ENCODE measurements at places on chromosomes 11 and 22.
A peak's percentile ranks its signal among the peaks of the same experiment; 100 is the strongest.

GRCh38 chr11:45847911-45848316 lies 639 bp downstream of the CRY2 start:
- DNase-seq: no peak

DNA sequence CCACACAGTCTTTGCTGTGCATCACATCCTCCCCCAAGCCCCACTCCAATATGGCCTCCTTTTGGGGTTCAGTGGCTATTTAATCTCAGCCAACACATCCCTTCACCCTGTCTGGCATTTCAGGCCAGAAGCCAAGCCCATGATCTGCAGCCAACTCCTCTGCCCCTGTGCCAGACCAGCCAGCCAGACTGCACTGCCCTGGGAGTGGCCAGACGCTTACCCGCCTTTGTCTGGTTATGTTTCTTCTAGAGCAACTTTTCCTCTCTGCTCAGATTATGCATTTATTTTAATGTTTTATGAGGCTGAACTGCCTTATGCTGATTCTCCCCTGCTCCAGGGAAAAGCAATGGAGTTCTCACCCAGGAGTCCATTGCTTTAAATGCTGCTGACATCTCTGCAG lies 206.7 kb upstream of the TBCEL start:
- no peak for DNase-seq

- no peak for DNase-seq
Measured at GRCh38 chr11:64008914-64009633, 22.8 kb downstream of the OTUB1 start.

DNA sequence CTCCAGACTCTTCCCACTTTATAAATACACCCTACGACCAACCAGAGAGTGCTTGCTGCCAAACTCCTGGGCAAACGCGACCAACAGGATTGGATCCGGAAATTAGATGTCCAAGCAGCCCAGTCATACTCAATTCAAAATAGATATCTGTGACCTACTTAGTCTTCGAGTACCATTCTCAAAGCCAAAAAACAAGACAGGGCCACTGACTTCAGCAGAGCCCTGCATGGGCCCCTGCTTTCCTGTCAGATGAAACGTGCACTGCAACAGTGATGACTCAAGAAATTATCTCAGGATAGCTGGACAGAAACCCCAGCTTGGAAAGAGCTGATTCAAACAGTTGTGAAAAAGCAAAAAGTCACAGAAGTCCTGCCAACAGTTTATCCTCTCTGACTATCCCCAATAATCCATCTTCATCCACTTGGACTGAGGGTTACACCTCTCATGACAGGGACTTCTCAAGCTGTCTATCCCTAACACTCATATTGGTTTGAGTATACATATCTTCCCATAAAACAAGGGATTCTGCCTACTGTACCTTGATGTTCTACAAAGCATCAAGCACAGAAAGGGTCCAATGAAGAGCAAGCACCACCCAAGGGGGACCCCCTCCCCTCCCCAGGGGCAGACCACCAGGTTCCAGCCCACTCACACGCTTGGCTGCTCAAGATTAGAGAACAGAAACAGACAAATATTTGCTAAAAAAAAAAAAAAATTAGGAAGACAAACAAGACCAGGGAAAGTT lies 17.4 kb downstream of the SMCO4 start:
- DNase-seq: no peak

DNA sequence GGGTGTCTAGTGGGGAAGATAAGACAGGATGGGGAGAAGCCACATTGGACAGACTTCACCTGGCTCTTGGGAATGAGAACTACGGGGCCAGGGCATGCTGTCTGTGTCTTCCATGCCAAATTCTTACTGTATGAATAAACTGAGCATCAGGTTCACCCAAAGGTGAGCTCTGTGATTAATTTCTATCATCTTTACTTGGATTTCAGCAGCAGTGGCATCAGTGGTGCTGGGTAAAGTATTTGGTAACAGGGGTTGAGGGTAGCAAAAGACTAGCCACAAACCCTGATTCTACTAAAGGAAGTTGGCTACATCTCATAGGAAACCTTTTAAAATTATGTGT lies 38.8 kb downstream of the IRAG1 start:
- DNase-seq: no peak

DNA sequence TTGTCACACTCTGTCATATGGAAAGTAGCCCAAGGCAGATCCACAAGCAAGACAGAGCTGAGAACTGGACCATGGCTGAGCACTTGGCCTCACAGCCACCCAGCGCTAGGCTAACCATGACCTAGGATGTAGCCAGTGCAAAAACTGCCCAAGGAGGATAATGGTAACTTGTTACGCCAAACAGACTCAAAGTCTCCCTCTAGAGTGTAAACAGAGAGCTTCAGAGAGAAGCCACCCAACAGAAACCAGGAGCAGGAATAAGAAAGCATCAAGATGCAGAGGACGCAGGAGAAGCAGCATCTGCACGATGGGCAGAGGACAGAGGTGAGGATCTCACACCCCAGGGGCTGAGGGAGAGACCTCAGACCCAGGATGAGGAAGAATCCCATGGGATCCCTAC lies 97.9 kb downstream of the RCN1 start:
- DNase-seq: no peak

GRCh38 chr11:35288817-35289541 lies 130.4 kb downstream of the SLC1A2 start:
- no peak for DNase-seq

- no peak for DNase-seq
Measured at GRCh38 chr11:76632492-76632891, 38.1 kb downstream of the LRRC32 start.

- DNase-seq: no peak
Measured at GRCh38 chr11:72038491-72038890, 39.8 kb downstream of the IL18BP start.

DNA sequence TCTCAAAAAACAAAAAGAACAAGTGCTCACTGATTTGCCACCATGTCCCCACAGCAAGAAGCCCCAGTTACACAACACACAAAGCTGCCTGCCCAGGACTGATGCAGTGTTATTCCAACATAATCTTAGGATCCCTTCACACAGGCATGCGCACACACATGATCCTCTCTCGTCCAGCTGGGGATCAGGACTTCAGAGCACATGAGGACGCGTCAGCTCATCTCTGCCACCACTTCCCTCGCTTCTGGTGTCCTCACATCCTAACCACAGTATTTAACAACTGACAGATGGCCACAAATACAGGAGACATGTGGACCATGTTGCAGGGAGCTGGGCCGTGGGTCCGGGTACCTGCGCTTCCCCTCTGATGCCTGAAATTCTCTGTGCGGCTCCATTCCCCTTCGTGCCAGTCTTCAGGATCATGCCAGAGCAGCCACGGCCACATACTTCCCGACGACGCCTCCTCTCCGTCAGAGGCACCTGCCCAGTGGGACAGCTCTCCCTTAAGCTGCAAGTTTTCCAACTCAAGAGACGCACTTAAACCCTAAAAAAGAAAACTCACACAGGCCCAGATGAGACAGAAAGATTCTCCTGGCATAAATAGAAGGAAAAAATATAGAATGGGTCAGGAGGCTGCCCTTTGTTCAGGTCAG lies 68.3 kb downstream of the PACSIN2 start:
- DNase-seq: no peak

GRCh38 chr22:37933711-37934376 lies 19.6 kb downstream of the C22orf23 start:
- peak; percentile 57 for DNase-seq

DNA sequence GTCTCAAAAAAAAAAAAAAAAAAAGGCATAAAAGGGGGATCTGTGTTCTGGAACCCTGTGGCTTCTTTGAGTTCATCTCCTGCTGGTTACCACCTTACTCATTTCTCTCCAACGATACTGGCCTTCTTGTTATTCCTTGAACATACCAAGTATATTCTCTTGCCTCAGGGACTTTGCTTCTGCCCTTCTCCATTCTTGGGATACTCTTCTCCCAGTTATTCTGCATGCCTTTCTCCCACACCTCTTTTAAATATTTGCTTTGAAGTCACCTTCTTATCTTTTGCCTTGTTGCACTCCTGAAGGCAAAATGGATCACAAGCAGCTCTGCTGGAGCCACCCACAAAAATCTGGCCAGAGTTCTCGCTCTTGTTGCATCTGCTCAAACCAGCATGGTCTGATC lies 76.0 kb upstream of the RRM1 start:
- DNase-seq: no peak

- no peak for DNase-seq
Measured at GRCh38 chr11:44275241-44275640, 34.7 kb downstream of the ALX4 start.

DNA sequence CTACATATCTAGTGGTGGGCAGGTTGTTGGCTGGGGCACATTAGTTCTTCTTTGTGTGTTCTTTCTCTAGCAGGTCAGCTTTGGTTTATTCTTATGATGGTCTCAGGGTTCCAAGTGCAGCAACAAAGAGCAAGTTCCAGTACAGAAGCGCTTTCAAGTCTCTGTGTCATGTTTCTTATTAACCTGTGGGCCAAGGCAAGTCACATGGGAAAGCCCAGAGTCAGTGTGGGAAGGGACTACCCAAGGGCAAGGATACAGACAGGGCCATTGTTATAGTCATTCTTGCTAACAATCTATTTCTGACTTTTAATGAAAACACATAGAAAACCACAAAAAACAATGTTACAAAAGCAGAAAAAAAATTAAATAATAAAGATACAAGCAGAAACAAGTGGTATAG lies 754.6 kb downstream of the TBC1D22A start:
- DNase-seq: no peak

GRCh38 chr11:47551086-47551485 lies 1.8 kb downstream of the CELF1 start:
- DNase-seq: no peak

GRCh38 chr11:106998116-106998915 lies 20.0 kb downstream of the GUCY1A2 start:
- DNase-seq: no peak

GRCh38 chr11:68574308-68574707 lies 110.0 kb upstream of the GAL start:
- no peak for DNase-seq

GRCh38 chr22:39456522-39457197 lies at the start of gene MGAT3:
TSS of gene MGAT3 (plus strand) at chr22:39457012. CDS start at chr22:39487348, 30,336 bp downstream.
- no peak for DNase-seq

- DNase-seq: no peak
Measured at GRCh38 chr11:127674754-127675153, 674.2 kb upstream of the KIRREL3 start.

GRCh38 chr11:70247042-70247709 lies 23.3 kb upstream of the PPFIA1 start:
- DNase-seq: no peak

DNA sequence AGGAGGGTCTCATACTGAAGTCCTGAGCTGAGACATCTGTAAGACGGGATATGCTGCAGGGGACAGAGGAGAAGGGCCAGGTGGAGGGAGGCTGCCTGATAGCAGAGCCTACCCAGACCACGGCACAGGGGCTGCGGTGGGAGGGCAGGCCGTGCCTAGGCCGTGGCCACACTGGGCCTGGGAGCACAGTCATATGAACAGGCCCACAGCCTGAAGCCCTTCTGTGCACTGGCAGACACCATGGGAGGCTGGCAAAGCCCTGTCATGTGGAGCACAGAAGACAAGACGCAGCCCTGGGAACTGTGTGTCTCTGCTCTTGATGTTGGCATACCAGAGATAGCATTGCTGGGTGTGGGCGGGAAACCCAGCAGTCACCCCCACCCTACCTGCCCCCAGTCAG lies 3.3 kb downstream of the SPATA19 start:
- no peak for DNase-seq

DNA sequence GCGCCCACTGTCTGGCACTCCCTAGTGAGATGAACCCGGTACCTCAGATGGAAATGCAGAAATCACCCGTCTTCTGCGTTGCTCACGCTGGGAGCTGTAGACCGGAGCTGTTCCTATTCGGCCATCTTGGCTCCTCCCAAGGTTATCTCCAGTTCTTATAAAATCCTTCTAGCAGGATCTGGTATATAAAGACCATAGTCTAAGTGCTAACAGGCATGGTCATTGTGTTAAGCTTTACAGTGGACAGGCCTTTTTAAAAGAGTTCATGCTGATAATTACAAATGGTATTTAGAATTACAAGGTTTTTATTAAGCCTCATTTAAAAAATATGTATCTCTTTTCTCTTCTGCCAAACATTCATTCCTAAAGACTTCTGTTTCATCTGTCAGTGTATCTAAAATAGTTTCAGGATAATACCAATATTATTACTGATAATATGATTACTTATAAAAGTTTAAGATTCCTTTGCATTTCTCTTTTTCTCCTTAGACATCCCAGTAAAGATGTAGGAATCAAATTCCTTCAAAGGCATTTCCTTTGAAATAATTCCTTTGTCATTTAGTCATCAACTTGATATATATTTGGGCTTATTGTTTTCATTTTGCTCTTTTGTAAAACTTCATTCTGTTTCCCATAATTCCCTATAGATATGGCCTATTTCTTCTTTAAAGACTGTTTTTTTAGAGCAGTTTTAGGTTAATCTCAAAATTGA lies 20.7 kb downstream of the DDX10 start:
- DNase-seq: no peak

GRCh38 chr22:45516163-45516562 lies 13.5 kb downstream of the FBLN1 start:
- no peak for DNase-seq

DNA sequence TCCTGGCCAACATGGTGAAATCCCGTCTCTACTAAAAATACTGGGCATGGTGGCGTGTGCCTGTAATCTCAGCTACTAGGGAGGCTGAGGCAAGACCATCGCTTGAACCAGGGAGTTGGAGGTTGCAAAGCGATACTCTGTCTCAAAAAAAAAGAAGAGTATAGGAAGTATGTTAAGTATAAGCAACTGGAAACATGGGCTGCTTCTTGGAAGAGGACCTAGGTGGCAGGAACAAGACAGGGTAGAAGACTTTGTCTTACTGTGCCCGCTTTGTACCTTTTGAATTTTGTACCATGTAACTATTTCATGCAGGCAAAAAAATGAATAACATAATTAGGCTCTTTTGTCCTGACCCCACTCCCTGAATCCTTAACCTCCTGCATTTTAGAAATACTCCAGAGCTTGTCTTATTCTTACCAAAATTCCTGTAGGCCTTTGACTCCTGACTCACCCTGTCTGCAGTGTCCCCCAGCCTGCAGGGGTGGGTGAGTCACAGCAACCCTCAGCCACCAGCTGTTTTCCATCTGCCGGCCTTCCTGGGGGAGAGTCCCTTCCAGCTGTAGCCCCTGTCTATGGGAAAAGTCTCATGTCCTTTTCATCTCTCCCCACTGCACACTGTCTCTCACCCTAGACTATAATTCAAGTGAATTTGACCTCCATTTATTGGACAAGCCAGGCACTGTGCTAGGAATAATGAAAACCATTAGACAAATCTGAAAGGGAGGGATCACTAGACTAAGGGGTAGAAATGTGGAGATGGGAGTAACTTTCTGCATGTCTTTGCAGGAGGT lies 41.8 kb downstream of the TXN2 start:
- DNase-seq: no peak

GRCh38 chr22:22941831-22942510 lies 54.4 kb downstream of the IGLL5 start:
- DNase-seq: no peak

DNA sequence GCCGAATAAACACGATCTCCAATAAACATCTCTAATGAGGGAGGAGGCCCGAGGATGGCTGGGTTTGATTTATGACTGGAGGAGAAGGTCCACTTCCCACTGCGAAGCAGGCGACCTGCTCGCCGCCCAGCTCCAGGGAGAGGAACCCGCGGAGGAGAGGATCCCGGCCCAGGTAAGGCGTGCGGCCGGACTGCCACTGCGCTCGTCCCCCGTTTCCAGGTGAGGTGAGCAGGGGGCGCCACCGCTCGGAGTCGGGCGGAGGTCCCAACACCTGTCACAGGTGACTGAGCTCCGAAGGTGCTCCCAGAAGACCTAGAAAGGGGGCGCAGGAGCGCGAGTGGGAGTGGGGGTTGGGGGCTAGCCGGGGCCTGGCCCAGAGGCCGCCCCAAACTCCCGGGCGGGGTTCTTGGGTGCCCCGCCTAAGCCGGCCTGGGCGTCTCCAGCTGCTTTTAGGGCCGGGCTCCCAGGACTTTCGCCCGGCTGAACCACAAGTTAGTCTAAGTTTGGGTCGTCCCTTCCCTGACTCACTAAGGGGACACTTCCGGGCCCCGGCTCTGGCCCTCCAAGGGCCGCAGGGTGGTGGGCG lies 5.4 kb upstream of the PAX6 start:
- no peak for DNase-seq

All from activated CD8-positive, alpha-beta memory T cell treated with anti-CD3 and anti-CD28 coated beads for 4 hours (primary cell).